ENCODE measurements at places on chromosomes 7 and 10. TPM values are rescaled to one million over a fixed set of nuclear protein-coding genes. Genes with fewer than 3 reads are reported as not detected.

R3HCC1L gene
- 13.5 TPM for total RNA-seq

CTAGE15 gene
- 1.1 TPM for total RNA-seq

RFC2 gene
- total RNA-seq: 23.8 TPM

PAPOLB gene
- 0.25 TPM for total RNA-seq

COG5 gene
- 101 TPM for total RNA-seq

FAM180A gene
- 2.1 TPM for total RNA-seq

ADAM12 gene
- total RNA-seq: 5.8 TPM

NODAL gene
- not detected for total RNA-seq

SUPV3L1 gene
- 24.6 TPM for total RNA-seq

GHRHR gene
- 0.77 TPM for total RNA-seq

OR2A5 gene
- not detected for total RNA-seq
